Stimulated activated CD8-positive, alpha-beta memory T cell treated with anti-CD3 and anti-CD28 coated beads, Interleukin-4, amount 100 ng/mL, for 48 hours (primary cell): ENCODE measurements at places on chromosomes 1 and 21.

DNA sequence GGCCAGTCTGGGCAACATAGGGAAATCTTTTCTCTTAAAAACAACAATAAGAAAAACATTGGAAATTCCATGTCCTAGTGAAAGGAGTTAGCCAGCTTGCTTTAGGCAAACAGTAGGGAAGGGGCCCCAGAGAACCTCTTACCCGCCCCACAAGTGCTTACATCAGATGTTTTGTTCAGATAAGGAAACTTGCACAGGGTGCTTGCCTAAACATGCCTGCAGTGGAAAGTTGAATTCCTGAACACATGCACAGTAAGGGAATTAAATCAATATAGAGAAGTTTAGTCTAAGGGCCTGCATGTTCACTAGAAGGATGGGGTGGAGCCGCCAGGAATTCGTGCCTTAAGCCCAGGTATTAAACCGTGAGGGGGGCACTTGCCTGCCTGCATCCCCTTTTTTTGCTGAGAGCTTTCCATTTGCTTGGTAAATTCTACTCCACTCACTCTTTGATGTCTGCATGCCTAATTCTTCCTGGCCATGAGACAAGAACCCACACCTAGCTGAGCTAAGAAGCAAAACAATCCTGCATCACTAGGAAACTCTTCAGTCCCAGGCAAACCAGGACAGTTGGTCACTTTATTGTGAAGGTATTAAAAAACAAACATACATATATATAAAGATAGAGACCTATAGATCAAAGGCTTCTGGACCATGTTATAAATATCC lies 499.0 kb downstream of the SIPA1L2 start:
- no peak for DNase-seq

GRCh38 chr1:208065862-208066261 lies 154.9 kb upstream of the CD34 start:
- no peak for DNase-seq

DNA sequence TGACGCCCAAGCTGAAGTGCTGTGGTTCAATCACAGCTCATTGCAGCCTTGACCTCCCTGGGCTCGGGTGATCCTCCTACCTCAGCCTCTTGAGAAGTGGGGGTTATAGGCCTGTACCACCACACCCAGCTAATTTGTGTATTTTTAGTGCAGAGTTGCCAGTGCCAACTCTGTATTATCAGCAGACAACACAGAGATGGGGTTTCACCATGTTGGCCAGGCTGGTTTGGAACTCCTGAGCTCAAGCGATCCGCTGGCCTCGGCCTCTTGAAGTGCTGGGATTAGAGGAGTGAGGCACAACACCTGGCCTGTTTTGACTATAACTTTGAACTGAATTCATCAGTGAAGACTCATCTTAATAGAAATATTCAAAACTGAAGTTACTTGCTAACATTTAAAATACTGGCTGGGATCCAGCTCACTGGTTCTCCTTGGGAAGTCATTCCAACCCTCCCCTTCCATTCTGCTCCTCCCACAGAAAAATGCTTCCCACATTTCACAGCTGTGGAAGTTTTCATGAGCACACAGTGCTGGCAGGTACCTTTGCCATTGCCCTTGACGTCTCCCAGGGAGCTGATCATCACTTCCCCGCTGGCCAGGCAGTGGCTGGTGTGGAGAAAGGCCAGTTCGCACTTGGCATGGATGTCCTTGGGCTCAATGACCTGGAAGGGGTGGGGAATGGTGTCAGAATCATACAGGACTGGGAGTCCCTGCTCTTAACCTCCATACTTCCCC lies 4.7 kb downstream of the SELENBP1 start:
- no peak for DNase-seq

DNA sequence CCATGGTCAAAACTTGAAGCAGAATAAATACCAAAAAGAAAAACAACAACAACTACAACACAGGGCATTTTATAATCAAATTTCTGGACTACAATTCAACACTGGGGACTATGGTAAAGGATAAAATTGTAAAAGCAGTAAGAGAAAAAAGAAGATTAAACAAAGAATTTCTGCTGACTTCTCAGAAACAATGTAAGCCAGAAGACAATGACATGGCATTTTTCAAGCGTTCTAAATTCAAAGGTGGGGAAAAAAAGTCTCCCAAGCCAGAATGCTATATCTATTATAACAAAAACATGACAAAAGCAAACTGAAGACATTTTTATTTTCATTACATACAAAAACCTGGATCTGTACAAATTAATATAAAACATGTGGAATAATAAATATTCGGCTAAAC lies 433.1 kb downstream of the NPHP4 start:
- no peak for DNase-seq

GRCh38 chr1:5992814-5993555 lies 760 bp upstream of the NPHP4 start:
- DNase-seq: peak; percentile 41

- DNase-seq: no peak
These were observed 57.9 kb upstream of the FMOD start for GRCh38 chr1:203408486-203409481.

DNA sequence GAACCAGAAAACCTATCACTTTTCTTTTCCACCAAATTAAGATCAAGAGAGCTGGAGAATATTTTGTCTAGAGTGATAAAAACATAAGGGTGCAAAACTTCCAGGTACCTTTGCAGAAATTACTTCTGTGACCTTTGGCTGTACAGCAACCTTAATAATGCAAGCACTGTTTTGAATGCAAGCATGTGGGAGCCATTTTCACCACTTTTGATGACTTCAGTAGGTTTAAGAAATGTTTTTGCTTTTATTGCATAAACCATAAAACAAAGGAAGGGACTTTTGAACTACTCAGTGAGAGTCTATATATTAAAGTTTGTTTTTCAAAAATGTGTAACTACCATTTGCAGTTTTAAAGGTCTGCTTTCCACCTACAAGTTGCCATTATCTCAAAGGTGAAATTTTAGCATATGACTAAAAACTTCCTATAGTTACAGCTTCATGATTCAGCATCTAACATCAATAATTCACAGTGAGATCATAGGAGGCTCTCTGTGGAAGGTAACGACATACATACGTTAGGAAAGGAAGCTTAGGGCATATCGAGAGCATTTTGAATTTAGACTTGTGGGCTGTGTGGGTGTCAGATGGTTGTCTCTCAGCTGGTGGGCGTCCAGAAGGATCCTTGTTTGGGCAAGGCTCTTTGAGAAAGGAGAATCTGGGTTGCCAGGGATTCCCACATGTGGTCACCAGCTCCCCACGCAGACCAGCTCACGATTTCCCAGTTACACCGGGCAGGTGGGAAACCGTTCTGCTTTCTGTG lies 1.1 kb upstream of the GADD45A start:
- DNase-seq: peak; percentile 71

DNA sequence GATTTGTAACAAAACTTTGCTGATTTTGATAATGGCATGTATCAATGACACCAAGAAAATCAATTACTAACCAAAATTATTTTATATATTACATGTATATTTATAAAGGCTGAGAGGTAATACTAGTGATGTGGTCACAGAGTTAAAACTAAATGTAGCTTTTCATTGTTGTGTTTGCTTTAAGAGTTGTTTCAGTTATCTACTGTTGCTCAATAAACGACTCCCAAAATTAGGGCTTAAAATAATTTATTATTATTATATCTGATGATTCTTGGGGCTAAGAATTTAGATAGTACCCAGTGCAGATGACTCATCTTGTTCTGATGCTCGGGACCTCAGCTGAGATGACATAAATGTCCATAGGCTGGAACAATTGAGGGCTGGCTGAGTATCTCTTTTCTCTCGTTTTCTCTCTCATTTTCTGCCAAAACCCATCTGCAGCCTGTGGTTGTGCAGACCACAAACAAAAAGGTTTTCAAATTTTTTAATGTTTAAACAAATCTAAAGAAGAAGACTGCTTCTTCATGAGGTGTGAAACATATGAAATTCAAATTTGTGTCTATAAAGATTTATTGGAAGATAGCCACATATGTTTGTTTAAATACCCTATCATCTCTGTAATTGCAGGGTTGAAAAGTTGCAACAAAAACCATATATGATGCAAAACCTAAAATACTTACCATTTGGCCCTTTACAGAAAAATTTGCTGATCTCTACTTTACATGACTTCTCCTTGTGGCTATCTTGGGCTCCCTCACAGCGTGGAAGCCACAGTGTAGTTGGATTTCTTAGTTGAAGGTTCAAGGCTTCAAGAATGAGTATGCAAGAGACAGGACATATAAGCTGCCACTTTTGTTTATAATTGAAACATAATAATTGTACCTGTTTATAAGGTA lies 14.8 kb upstream of the PTPRC start:
- DNase-seq: no peak

DNA sequence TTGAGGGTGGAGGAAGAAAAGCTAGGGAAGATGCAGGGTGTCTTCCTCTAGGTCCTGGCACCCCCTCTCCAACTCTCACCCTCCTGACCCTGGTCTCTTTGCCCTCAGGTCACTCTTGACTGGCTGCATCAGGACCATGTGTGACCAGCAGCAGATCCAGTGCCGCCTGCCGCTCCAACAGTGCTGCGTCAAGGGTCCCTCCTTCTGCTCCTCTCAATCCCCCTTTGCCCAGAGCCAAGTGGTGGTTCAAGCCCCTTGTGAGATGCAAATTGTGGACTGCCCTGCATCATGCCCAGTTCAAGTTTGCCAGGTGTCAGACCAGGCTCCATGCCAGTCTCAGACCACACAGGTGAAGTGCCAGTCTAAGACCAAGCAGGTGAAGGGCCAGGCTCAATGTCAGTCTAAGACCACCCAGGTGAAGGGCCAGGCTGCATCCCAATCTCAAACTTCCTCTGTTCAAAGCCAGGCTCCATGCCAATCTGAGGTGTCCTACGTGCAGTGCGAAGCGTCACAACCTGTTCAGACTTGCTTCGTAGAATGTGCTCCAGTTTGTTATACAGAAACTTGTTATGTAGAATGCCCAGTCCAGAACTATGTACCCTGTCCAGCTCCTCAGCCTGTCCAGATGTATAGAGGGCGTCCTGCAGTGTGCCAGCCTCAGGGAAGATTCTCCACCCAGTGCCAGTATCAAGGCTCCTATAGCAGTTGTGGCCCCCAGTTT lies 1.8 kb downstream of the KPRP start:
- DNase-seq: no peak

DNA sequence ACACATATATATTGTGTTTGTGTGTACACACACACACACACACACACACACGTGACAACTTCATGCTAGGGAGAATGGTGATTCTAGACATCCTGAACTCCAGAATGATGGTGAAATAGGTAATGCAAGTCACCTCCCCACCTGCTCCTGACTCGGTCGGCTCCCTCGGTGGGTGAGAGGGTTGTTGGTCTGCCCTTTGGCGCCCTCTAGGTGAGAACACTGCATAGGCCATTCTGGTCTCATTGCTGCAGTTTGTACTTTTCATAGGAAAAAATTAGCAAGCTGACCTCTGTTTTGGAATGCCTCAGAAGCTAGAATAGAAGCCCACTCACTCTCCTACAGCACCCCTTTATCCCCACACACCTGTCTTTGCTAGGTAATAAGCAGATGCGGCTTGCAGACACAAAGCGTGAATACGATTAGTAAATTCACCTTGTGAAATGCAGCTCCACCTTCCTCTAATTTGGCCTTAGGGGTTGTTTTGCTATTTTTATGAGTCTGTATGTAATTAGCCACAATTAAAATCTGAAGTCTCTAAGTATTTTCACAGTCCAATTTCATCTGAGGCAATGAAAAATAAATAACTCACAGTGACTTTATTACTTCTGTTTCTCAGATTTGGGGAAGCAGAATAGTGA lies 130.0 kb upstream of the KCNJ15 start:
- peak; percentile 75 for DNase-seq

GRCh38 chr1:225242611-225243010 lies 185.2 kb downstream of the LBR start:
- no peak for DNase-seq

DNA sequence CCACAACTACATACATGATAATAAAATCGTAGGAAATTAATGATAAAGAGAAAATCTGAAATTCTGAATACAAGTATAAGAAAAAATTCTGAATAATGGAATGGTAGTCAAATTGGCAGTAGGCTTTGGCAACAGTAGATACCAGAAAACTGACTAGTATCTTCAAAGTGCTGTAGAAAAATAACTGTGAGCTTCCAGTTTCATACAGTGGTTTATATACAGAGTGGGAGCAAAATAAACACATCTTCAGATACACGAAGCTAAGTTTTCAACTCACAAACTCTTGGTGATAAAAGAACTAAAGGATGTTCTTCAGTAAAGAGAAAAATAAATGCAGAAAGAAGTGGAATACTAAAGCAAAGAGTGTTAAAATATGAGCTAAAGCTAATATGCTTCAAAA lies 173.4 kb downstream of the PPP1R12B start:
- no peak for DNase-seq

DNA sequence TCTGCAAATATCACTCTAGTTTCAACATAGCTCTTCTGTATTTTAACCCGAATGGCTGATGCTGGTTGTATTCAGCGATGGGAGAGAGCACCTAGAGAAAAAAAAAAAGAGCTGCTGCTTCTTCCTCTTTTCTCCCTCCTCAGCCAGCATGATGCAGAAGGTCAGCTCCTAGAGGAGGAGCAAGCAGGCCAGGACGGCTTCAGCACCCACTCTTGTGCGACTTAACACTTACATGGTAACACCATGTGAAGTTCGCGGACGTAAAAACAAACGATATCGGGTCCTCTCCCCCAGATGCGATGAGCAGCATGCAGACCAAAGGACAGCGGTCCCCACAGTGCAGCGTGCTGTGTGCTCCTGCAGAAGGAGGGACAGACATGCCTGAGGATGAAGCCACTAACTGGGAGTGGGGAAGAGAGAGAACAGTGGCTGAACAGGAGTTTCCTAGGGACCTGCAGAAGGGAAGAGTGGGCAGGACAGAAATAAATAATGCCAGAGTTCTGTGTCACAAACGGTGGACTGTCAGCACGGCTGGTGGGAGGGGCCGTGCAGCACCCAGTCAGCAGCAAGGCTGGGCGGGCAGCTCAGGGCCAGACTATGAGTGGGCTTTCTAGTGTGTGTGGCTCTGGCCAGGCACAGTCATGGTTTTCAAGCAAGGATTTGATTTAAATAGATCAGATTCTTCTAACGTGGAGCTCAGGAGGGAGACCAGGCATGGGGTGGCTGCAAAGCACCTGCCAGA lies 11.4 kb upstream of the B3GALT5 start:
- DNase-seq: no peak

DNA sequence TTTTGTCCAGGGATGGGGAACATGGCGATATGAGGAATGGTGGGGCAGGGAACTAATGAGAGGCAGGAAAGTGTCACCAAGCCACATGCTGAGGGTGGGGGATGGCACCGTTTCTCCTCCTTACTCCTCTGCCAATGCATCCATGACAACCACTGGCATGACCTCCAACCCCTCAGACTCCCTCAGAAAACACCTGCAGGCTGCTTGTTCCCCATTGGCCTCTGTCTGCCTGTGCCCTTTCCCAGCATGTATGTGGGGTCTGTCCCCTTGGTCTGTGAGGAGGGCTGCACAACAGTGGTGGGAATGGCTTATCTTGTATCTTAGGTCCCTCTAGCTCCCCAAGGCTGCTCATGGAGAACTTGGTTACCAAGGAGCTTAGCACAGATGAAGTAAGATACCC lies 137.2 kb upstream of the NGF start:
- DNase-seq: no peak

- DNase-seq: no peak
These were observed 44.4 kb upstream of the SCMH1 start for GRCh38 chr1:41286486-41286885.

- no peak for DNase-seq
These were observed 9.5 kb downstream of the F3 start for GRCh38 chr1:94532077-94532476.
